ENCODE measurements at places on chromosomes 13 and 19.

DNA sequence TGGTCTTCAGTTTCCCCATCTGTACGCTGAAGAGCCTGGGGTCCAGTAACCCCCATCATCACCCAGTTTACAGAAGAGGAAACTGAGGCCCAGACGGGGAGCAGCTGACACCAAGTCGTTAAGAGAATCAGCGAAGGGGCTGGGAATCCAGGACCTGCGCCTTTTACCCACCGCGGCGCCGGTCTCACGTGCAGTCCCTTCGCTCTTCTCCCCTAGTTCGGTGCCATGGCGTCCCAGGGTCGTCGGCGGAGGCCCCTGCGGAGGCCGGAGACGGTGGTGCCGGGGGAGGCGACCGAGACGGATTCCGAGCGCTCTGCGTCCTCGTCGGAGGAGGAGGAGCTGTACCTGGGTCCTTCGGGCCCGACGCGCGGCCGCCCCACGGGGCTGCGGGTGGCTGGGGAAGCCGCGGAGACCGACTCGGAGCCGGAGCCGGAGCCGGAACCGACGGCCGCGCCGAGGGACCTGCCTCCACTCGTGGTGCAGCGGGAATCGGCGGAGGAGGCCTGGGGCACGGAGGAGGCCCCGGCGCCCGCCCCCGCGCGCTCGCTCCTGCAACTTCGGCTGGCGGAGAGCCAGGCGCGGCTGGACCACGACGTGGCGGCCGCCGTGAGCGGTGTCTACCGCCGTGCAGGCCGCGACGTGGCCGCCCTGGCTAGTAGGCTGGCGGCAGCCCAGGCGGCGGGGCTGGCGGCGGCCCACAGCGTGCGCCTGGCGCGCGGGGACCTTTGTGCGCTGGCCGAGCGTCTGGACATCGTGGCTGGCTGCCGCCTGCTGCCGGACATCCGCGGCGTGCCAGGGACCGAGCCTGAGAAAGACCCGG lies 698 bp downstream of the BLOC1S3 start:
- DNase-seq = peak; percentile 17

- DNase-seq = peak; percentile 20
Observed at GRCh38 chr19:46081928-46082727, 41.3 kb upstream of the IGFL4 start.

- no peak for DNase-seq
Observed at GRCh38 chr13:41960211-41960636, 685 bp downstream of the VWA8 start.

DNA sequence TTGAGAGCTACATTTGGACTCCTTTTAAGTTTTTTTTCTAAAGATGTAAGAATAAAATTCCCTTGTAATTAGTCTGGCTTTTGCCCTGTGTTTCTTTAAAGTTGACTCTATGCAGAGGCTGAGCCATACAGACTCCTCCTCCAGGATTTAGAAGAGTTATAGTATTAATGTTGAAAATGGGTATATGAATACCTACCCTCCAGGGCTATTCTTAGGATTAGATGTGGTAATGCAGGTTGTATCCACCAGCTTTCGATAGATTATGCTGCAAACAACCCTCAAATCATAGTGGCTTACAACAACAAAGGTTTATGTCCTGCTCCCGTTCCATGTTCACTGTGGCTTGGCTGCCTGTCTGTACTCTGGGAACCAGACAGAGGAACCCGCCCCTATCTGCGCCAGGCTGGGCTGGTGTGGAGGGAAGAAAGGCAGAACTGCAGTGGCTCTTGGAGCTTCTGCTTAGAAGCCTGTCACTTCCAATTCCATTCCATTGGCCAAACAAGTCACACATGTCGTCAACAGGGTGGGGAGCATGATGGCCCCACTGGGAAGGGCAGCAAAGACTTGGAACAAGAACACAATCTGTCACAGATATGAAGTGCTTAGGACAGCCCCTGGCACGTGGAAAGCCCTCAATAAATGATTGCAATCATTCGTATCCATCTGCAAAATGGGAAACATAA lies 290.8 kb downstream of the FOXO1 start:
- no peak for DNase-seq

DNA sequence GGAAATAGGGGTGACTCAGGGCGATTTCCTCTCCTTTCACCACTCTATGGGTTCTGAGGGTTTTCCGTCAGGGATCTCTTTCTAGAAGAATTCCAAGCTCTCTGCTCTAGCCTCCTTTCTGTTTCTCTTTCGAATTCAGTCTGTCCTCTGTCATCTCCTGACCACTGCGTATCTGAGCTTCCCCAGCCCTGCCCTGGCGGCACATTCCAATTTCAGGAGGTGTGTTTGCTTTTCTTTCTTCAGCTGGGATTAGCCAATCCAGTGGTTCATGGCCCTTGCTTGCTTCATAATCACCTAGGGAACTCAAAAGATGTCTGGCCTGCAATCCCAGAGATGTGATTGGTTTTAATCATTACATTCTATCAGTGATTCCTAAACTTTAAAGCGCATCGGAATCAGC lies 9.4 kb downstream of the IFNL2 start:
- no peak for DNase-seq

- peak; percentile 78 for DNase-seq
Observed at GRCh38 chr13:27194895-27195764, 23.5 kb upstream of the USP12 start.

DNA sequence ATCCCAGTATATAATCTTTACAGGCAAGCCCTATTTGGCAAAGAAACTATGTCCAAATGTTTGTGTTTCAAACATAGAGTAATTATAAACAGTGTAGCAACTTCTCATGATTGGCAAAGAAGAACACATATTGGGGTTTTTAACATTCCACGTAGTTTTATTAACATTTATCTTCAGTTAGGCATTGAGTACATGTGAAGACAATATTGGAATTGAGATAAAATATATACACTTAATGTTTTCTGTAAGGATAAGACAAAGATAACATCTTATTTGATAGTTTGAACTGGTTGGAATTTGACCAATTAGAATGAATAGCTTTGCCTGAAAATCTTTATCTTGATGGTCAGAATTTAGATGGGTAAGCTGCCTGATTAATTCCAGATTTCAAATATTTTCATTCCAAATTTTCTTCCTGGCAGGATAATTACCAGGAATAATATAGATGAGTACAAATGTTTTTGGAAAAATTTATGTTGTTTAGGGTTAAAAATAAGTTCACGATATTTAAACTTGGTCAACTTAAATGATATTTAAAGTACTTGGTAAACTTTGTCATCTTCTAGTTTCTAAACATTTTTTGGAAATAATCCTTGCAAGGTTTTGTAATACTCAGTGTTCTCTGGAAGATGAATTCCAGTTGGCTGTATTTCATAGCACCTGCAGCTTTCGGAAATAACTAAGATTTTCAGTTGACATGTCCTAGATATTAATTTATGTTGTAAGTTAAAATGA lies 536.5 kb upstream of the SPRY2 start:
- no peak for DNase-seq

GRCh38 chr19:44005973-44006372 lies 3.2 kb downstream of the ZNF230 start:
- DNase-seq = no peak

DNA sequence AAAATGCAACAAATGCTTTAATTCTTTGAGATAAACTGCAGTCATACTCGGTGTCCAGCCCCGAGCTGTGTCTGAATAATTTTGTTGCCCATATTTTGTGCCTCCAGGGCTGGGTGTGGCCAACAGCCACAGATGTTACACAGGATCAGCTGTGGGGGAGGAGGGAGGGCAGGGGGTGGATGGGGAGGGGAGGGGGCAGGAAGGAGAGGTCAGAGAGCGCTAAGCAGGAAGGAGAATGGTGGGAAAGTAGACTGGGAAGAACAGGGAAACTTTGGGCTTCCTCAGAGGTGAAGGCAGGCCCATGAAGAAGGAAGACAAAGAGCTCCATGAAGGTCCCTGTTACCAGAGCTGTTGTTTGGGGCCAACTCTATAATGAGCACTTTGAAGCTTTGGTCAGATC lies 295.8 kb downstream of the COG6 start:
- no peak for DNase-seq

GRCh38 chr13:94640721-94641120 lies 39.1 kb downstream of the GPR180 start:
- DNase-seq = no peak

DNA sequence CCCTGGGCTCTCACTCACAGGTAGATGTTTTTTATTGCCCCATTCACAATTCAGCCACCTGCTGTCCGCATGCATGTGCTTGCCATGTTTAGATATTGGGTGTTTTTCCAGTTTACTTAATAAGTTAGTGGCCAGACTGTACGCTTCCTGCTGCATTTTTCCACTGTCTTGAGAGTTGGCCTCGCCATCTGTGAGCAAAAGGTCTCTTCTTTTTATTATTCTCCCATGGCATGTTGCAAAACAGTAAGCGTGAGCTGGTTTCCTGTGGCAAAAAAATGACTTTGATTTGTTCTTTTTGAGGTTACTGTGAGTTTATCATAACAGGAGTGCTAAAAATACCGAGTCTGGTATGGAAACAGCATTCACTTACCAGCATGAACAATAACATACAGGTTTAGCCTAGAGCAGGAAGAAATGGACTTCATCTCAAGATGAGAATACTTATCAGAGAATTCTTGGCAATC lies 46.0 kb downstream of the SAE1 start:
- DNase-seq = peak; percentile 73

DNA sequence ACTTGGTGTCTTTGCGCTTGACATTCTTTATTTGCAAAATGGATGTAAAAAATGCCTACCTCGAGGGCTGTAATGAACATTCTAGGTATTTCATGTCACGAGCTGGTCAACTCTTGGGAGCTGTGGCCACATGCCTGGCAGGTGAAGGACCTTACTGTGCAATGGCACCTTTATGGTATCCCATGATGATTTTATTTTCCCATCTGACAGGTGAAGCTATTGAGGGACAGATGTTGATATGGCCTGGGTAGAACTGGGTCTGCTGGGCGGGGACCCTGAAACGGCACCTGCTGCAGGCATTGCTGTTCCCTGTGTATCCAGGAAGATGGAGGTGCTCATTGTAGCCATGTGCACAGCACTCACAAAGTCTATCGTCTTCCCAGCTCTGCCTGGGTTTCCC lies 332.2 kb downstream of the TEX29 start:
- DNase-seq = no peak

DNA sequence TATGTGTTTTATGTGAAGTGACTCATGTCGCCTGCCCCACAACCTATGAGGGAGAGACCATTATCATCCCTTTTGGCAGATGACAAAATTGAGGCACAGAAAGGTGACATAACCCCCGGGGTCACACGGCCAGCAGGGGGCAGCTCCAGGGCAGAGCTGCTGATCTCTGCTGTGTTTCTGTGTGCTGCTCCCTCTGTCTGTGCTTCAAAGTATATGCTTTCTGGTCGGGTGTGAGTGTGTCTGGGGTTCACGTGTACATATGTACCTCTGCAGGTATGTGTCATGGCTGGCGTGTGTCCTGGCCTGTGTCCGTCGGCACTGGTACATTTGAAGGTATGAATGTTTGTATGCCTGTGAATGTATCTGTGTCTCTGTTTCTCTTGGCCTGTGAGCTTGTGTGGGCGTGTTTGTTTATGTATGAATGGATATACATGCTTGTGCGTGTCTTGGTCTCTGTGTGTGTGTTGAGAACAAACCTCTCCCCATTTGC lies 7.1 kb downstream of the LIPE start:
- DNase-seq = peak; percentile 78

DNA sequence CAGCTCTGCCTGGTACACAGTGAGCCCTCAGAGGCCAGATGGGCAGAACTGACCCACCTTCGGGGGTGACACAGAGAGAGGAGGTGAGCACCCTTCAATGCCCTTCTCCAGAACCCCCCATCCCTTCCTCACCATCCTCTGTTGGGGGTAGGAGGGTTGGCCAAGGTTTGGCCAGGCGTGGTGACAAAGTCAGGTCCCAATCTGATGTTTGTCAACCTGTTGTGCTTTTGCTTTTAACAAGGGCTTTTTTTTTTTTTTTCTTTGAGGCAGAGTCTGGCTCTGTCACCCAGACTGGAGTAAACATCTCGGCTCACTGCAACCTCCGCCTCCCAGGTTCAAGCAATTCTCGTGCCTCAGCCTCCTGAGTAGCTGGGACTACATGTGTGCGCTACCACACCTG lies 7.3 kb downstream of the PTGIR start:
- DNase-seq = no peak

- no peak for DNase-seq
Observed at GRCh38 chr13:32316028-32316339, 676 bp downstream of the BRCA2 start.

DNA sequence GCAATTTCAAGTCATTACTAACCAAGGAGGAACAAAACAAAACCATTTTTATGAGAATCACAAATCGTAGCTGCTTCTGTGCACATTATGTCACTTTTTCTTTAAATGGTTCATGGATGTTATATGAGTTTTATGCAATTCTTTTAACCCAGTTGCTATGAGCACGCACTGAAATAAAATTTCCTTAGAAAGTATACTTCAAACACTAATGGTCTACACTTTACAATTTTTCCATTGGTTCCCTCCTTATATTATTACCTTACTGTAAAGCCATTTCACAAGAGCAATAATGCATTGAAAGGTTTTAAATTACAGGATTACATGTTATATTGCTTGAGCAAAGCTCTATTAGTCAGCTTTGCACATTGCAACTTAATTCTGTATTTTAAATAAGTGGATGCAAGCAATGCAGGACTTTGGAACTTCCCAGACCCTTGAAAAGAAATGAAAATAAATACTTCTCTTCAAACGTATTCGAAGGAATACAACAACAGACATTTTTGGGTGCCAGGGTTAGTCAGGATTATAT lies 318.7 kb downstream of the PCDH9 start:
- no peak for DNase-seq

DNA sequence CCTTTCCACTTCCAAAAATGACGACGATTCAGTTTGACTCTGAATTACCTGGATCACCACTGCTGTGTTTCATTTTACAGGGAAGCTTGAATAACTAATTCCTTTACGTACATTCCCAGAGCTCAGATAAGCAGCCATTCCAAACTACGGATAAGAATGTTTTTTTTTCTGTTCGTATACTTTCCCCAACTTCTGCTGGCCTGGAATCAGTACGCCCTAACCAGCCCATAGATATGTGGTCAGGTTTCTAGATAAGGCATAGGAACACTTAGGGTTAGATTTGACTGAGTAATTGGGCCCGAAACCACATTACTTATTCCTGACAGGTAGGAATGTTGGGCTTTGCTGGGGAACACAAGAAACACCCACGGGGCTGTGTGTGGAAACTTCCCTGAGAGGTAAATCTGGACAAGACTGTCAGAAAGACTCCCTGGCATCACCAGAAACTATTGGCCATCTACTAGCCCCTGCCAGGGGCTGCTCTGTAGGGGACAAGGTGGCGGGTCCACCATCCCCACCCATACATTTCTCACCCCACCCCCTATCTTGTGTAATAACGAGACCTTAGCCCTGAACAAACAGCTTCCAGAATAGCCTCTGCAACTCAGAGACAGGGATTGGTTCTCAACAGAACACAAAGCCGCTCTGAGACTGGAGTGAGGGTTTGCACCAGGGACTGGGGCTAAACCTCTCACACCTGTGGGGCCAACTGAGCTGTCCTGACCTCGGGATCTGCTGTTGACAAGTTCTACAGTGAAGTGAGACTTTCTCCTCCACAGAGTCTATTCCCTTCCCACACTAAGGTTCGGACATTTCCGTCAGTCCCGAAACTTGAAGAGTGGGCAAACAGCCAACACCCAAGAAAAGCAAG lies 15.6 kb downstream of the RHPN2 start:
- DNase-seq = no peak

- no peak for DNase-seq
Observed at GRCh38 chr19:9986787-9987281, 23.5 kb downstream of the COL5A3 start.

GRCh38 chr13:45542878-45543277 lies 72.7 kb downstream of the ERICH6B start:
- no peak for DNase-seq

GRCh38 chr19:3338541-3339181 lies 27.7 kb upstream of the NFIC start:
- peak; percentile 39 for DNase-seq

GRCh38 chr13:42328672-42329071 lies 56.7 kb downstream of the AKAP11 start:
- peak; percentile 17 for DNase-seq

All from activated CD4-positive, alpha-beta T cell treated with anti-CD3 and anti-CD28 coated beads, Interleukin-2, Interleukin-4, amounts not matched to agents 100 ng/mL and 50 ng/mL, durations not matched to agents 16 hours and 8 hours (primary cell).